ENCODE measurements at places on chromosomes 2 and 18.

DNA sequence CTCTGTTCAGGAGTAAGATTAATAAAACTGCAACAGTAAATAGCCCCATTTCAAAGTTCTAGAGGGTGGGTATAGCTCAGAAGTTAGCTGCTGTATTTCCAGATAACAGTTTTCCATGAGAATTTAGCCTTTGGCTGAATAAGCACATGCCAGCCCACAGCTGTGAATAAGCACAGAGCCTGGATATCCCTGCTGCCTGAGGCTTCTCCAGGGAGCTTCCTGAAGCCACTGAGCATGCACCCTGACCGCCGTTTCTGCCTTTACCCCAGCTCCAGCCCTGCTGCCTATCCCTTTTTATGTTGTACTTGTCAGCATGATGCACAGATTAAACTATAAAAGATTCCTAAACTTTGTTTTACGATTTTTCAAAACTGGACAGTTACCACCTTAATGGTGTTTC is 85.3 kb downstream of the FEZ2 start:
- no peak for ATAC-seq

DNA sequence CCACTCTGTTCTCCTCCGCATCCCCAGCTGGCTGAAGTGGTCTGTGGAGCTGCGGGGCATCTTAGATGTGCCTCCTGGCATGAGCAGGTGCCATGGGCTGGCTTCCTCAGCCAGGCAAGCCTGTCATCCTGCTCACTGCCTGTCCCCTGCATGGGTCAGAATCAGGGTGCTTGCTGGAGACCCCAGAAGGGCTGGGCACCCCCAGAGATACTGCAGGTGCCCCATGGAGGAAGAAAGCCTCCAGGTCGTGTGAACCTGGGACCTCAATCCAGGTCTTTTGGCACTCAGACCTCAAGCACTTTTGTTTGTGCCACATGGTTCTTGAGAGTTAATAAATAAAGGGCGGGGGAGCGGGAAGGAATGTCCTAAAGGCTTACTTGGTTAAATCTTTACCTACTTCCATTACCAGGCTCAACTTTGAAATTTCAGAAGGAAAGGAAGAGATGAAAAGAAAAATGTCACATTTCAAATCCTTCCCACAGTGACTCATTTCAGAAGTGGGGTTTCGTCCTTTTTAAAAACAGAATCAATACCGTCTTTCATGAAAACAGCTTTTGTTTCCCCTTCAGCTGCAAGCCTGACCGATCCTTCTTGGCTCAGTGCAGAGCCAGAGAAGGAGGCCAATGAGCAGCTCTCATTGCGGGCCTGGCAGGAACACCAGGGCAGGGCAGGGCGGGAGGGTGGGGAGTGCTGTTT is 69.9 kb downstream of the RHOB start:
- no peak for ATAC-seq

DNA sequence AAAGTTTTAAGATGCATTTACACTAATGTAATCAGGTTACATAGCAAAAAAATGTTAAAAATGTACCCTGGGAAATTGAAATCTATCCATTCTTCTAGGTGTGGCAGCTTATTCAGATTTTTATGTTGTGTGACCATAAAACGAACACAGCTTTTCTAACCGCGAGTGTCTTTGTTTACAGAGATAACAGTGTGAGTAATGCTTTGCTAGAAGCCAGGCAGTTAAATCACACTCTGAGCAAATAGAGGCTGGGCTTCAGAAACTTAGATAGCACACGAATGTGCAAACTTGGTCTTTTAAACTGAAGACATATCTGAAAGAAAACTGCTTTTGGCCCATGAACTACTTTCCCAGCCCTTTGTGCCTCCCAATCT is 116.1 kb downstream of the SPTBN1 start:
- peak; percentile 71 for ATAC-seq

GRCh38 chr18:51134721-51135120 is 62.8 kb downstream of the MEX3C start:
- no peak for ATAC-seq

GRCh38 chr2:217901835-217902378 is 100.9 kb downstream of the TNS1 start:
- ATAC-seq: no peak

- ATAC-seq: no peak
Observed at GRCh38 chr2:63047321-63048279, 3.0 kb upstream of the OTX1 start.

DNA sequence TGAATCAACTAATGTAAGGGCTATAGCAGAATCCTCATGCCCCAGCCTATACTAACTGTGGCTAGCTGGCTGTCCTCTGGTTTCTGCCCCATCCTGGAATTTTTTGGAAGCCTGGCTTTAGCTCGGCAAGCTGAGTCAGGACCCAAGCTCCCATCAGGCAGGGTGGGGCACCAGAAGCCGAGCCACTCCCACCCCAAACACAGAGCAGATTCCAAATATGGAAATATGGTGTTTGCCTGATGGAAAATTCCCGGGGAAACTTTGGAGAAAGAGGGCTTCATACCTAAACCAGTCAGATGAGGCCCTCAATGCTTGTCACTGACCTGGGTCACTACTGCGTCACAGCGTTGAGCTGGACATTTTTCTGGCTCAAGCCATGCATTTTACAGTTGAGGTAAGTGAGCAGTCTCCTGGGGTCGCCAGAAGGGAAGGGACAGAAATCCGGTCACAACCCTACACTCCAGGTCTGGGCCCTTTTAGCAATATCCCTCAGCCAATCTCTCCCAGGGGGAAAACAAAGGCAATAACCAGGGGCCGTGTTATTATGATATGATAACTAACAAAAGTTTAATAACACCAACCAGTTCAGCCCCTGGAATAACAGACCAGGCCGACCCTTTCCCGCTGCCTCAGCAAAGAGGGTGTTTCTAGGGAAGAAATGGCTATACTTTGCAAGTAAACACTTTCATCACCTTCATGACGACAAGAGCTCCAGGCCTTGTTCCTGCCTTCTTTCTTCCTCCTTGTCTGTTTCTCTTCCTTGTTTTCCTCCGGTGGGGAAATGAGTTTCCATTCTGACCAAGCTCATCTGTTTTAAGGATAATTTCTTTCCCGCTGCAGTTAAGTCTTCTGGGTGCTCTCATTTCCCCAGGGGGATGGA is 37.7 kb downstream of the PSD4 start:
- ATAC-seq: peak; percentile 19
